Activated CD4-positive, CD25-positive, alpha-beta regulatory T cell (primary cell): ENCODE measurements at places on chromosomes 11 and 22.

DNA sequence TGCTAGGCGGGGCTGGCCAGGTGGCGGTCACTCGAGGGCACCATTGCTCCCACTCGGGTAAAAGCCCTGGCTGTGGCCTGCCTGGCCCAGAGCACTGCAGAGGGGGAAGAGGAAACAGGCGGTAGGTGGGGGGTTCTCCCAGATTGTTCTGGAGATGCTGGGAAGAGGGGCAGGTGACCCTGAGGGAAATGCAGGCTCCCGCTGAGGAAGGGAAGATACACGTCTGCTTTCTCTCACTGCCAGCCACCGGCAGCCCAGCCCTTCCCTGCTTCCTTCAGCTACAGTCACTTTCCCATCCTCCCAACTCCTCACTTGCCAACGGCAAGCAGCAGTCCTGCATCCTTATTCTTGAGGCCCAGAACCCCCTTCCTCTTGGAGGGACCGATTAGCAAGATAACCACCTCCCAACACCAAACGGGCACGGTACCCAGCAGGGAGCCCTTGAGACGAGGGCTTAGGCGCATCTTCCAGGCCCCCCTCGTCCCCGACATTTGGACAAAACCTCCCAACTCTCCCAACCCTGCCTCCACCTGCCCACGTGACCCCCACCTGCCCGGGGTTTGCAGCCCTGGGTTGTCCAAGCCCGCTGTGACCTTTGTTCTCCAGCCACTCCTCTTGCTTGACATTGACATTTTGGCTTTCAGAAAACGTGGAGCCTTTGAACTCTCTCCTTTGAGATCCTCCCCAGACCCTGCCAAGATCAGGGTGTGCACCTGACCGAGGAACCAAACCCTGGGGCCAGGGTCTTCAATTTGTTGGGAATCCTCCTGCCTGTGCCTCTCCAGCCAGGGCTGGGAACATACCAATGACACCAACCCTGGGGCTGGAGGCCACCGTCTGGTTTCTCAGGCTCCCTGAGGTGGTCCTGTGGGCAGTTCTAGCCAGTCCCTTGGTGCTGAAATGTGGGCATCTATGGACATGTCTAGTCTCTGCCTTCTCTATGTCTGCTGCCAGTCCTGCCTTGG is 48.8 kb upstream of the TTLL12 start:
- DNase-seq: no peak

GRCh38 chr22:17580441-17581031 is 17.2 kb downstream of the SLC25A18 start:
- DNase-seq: no peak

- no peak for DNase-seq
Observed at GRCh38 chr22:44581096-44581435, 83.0 kb upstream of the RTL6 start.

DNA sequence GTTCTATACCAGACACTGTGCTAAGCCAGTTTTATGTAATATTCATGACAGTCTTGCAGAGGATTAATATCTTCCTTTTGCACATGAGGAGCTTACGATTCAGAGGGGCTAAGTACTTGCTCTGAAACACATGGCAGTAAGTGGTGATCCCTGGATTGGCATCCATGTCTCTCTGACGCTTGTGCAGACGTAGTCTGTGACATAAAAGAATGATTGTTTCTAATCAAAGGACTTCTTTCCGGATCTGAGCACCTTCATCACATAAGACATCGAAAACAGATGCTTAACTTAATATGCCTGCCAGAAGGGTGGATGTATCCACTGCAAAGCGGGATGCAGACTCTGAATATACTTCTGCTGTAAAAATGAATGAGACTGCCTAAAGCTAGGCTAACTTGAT is 74.8 kb downstream of the ARHGAP42 start:
- DNase-seq: no peak

DNA sequence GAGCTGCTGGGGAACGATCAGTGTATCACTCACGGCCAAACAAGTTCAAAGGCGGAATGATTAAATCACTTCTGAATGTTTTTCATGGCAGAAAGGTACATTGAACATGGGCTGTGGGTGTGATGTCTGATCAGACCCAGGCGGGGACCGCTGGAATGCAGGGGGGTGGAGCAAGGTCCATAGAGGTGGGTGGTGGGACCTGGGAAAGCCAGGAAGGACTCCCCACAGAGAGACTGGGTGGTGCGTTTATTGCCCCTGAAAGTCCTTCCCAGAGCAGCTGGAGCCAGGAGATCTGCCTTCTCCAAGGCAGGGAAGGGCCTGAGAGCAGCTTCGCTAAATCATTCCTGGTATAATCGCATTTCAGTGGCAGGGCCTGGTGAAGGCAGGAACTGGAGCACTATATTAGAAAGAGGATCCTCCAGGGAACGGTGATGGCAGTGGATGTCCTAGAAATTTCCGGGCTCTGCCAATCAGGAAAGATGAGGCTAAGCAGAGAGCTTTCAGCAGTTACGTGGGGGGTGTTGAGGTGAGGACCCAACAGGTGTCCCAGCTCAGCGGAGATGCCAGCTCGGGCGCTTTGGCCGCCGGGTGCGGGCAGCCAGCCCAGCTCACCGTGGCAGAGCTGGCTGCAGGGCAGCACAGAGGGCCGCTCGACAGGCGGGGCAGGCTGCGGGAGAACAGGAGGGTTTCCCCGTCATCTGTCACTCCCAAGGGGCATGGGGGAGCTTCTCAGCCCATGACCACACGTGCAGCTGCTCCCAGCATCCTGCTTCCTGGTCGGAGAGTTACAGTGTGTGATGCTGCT is 271.7 kb downstream of the CTTN start:
- no peak for DNase-seq

DNA sequence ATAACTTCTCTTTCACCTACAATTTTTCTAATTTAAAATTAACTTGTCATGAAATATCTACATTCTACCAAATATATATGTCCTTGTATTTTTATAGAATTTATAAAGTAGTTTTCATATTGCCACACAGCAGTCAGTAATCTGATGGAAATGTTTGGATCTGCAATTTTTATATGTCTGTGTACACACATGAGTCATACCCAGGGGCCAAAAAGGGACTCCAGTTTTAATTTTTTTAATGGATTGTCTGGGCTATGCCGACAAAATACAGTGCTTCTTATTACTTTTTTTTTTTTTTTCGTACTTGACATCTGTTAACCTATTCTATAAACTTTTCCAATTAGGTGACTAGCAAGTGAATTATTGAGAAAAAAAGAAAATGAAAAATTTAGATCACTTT is 6.3 kb downstream of the GUCY1A2 start:
- no peak for DNase-seq

- no peak for DNase-seq
Observed at GRCh38 chr11:46414466-46414796, 22.9 kb upstream of the CHRM4 start.

GRCh38 chr11:124467381-124467927 is 22.0 kb upstream of the OR8B8 start:
- DNase-seq: no peak

- DNase-seq: no peak
Observed at GRCh38 chr11:45027312-45027711, 76.6 kb upstream of the TP53I11 start.

DNA sequence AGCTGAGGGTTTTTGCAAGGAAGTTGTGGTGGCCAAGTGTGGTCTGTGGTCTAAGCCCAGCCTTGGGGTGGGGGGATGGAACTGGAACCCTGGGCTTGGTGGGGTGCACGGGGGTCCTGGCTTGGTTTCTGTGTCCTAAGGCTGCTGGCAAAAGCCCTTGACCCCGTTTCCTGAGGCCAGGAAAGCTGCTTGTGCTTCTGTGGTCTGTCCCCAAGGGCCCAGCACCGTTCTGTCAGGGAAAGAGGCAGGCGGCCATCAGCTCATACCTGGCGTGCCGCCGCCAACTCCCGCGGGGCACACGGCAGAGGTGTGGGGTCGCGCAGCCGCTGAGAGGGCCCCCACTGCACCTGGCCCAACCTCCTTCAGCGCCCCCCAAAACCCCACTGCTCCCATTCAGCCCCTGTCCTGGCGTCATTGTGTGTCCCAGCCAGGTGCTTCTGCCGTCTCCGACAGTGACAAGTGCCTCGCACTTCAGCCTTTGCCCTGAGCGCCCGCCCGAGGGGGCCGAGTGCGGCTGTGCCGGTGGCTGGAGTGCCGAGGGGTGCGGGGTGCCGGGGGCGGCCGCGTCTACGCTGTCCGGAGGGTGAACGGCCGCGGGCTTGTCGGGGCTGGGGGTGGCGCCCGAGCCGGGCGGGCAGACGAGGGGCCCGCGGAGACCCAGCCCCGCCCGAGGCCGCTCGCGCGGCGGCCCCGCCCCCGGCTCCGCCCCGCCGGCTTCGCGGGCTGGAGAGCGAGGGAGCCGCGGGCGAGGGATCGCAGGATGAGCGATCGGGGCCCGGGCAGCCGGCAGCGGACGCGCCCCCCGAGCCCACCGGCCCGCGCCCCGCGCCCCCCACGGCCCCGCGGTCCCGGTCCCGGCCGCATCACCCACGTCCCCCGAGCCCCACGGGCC is at the start of gene CNIH2:
TSS of gene CNIH2 (plus strand) at position 705 of the 892 bp plus-strand sequence. CDS start 282 bp downstream, outside the sequence.
- no peak for DNase-seq

- DNase-seq: no peak
Observed at GRCh38 chr11:63371396-63371795, 1.8 kb downstream of the SLC22A9 start.

- no peak for DNase-seq
Observed at GRCh38 chr11:82631722-82632630, 101.7 kb downstream of the FAM181B start.

GRCh38 chr11:10679644-10680043 is 13.9 kb downstream of the IRAG1 start:
- no peak for DNase-seq

DNA sequence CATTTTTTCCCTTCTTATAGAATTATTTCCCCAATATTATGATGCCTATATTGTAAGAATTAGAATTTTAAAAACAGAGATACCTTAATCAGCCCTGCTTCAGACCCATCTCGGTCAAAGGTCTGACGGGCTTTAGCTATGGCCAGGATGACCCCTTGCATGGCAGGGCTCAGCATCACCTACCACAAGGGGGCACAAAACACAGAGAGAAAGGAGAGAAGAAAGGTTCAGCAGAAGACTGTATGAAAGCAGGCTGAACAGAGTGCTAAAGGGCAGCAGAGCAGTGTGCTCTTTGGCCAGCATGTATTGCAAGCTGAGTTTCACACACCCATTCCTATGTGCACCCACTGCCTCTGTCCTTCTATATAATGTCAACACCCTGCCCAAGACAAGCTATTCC is 26.8 kb downstream of the CLDN25 start:
- no peak for DNase-seq

GRCh38 chr11:131817687-131818188 is 447.3 kb downstream of the NTM start:
- DNase-seq: no peak

GRCh38 chr22:43228330-43228729 is 41.4 kb upstream of the TTLL12 start:
- no peak for DNase-seq

DNA sequence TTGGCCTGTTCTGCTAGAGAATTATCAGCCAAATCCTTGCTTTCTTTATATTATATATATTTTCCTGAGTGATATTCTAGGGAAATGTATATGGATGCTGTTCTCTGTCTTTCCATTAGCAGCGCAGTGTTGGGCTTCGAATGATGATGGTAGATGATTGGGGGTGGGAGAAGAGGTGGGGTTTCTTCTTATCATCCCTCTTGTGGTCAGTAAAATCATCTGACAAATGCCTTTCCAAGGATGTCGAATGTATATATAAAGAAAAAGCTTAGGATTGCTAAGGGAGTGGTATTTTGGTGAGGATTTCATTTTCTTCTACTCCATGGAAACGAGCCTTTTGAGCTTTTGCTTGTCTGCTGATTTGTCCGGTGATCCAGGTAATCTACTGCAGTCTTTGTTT is 48.9 kb downstream of the ARHGEF12 start:
- no peak for DNase-seq

- DNase-seq: no peak
Observed at GRCh38 chr11:38927993-38928392, 2330.0 kb upstream of the RAG2 start.

- no peak for DNase-seq
Observed at GRCh38 chr22:48779661-48780596, 1047.7 kb downstream of the BRD1 start.

- DNase-seq: no peak
Observed at GRCh38 chr22:37520776-37521191, 1.6 kb upstream of the CARD10 start.

- DNase-seq: no peak
Observed at GRCh38 chr11:13184295-13184794, 93.2 kb upstream of the BMAL1 start.

GRCh38 chr11:59062602-59063529 is 23.2 kb upstream of the GLYATL1B start:
- DNase-seq: no peak

- DNase-seq: no peak
Observed at GRCh38 chr11:93756748-93757147, 15.3 kb downstream of the C11orf54 start.

GRCh38 chr11:90890347-90890746 is 667.5 kb upstream of the CHORDC1 start:
- no peak for DNase-seq

DNA sequence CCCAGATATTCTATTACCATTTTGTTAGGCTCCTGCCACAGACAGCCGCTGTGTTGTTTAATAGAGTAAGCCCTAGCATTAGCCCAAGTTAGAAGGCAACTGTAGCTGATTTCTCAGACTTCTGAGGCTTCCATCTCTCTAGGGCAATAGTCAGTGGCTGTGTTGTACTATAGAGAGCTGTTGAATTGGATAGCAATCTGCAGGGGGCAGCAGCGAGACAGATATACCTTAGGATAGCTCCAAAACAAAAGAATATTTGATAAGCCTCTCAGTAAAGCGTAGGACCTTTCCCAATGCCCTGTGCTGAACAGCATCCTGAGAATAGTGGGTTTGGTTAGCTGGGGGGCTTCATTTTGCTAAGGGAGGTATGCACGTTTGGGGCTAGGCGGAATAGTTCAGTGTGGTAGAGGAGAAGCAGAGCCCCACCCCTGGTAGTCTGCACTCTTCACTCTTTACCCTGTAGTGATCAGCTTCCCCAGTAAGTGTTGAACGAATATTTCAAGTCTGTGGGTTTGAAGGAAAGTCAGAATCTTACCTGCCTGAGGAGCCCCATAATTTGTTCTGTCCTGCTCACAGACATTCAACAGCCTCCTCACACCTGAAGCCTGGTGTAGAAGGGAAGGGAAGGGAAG is 515.1 kb downstream of the INSC start:
- no peak for DNase-seq
